ENCODE measurements at places on chromosomes 6 and 20.

- DNase-seq: no peak
Measured at GRCh38 chr20:53284256-53284655, 309.4 kb downstream of the ZNF217 start.

DNA sequence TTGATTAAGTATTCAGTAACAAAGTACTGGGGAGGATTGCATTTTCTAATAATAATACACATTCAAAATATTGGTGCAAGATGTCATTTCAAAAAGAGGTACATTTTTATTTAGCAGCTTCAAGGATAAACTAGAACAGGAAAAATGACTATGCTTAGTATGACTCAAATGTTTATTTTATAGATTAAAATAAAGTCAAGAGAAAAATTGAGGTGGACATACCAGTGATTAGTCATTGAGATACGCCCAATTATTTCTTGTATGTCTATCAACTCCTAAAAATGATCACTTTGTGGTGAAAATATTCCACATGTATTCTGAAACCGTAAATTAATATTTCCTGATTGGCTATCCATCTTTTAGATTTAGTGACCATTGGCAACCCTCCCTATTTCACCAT lies 96.7 kb downstream of the PHF3 start:
- DNase-seq: no peak

GRCh38 chr6:89110284-89110683 lies 7.6 kb downstream of the SRSF12 start:
- no peak for DNase-seq

- peak; percentile 54 for DNase-seq
Measured at GRCh38 chr6:259901-260508, 32.3 kb upstream of the DUSP22 start.

- DNase-seq: no peak
Measured at GRCh38 chr20:47543006-47543431, 41.3 kb downstream of the NCOA3 start.

- DNase-seq: no peak
Measured at GRCh38 chr6:162395181-162395580, 332.4 kb downstream of the PRKN start.

DNA sequence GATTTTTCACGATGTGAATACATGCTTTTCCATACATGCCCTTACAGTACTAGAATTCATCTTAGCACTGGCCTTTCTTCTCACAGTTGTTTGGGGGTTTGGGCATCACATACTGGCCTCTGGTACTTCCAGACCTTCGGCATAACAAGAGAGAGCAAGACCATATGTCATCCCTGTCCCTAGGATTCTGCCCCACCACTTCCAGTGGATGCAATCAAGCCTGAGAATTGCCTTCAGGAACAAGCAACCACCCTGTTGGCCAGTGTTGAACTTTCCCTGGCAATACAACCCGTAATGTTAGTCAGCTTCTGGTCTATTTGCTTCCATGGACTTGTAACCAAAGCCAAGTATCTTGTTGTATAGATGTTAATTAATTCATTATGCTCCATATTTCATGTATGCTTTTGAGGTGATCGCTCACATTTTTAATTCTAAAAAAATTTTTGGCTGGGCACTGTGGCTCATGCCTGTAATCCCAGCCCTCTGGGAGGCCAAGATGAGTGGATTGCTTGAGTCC lies 15.4 kb upstream of the SLPI start:
- no peak for DNase-seq
